ENCODE measurements at places on chromosomes 7 and 10.

DNA sequence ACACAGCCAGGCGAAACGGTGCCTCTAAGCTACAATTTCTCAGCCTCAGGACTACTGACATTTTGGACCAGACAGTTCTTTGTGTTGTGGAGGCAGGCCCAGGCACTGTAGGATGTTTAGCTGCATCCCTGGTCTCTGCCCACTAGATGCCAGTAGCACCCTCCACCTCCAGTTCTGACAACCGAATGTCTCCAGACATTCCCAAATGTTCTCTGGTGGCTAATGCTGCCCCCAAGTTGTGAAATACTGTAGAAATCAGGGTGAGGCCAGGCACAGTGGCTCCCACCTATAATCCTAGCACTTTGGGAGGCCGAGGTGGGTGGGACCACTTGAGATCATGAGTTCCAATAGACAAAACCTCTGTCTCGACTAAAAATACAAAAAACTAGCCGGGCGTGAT lies 18.2 kb downstream of the HNRNPF start:
- no peak for DNase-seq

- no peak for DNase-seq
These were observed 6.6 kb upstream of the KCP start for GRCh38 chr7:128917122-128917521.

GRCh38 chr10:43700306-43700705 lies 51.6 kb upstream of the ZNF32 start:
- no peak for DNase-seq

GRCh38 chr7:28685644-28686417 lies 272.3 kb downstream of the TRIL start:
- DNase-seq, result no peak

DNA sequence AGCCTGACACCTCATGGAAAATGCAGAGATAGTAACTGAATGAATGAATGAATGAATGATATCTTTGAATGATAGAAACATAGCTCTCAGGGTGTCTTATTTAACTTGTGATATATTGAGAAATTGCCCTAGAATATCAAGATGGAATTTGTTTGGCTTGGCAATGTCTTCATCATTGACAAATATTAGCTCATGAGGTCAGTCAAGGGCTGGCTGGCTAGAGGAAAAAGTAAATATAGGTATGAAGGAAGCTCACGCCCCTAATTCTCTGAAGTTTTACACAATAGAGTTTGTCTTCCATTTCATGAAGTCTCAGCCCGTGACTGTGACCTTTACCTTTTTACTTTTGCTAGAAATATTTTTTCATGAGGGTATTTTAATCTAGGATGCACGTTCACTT lies 305.2 kb downstream of the ADARB2 start:
- no peak for DNase-seq

DNA sequence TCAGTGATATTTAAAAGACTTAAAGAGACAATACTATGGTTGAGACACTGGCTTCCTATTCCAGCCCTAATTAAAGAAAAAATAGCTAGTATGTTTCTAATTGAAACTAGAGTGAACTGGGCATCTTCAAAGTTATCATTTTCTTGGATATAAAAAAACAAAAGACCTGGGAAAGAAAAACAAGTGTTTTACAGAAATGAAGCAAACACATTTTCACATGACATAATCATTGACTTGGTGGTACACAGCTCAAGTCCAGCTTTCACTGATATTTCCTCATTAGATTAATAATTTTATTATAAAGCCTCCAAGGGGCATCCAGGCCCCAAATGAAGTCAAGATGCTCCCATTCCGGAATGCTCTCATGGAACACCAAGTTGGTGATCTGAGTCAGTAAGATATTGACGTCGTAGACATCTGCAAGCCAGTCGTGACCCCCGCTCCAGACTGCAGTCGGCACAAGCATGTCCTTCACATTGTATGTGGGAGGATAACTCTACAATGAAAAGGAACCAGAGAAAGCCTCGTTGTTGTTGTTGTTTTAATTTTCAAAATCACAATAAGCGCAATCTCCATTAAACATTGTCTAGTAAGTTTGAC lies 7.5 kb upstream of the CH25H start:
- DNase-seq, result no peak

GRCh38 chr7:244974-245373 lies 45.0 kb upstream of the FOXL3 start:
- no peak for DNase-seq

DNA sequence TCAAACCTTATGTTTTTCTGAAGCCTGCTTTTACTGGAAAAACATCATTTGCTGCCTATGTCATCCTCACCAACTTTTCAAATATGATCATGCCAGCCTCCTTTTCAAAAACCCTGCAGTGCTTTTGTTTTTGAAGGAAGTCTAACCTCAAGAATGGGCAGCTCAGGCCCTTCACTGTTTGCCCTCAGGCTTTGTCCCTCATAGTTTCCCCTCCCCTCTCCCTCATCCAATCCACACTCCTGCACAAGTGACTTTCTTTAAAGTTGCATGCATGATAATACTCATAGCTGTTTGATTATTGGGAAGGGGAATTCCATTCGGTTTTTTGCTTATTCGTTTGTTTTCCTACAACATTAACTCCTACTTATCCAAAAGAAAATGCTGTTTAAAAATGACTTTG lies 219.4 kb downstream of the SEMA3E start:
- no peak for DNase-seq

GRCh38 chr7:94182721-94183120 lies 178.6 kb upstream of the BET1 start:
- no peak for DNase-seq

DNA sequence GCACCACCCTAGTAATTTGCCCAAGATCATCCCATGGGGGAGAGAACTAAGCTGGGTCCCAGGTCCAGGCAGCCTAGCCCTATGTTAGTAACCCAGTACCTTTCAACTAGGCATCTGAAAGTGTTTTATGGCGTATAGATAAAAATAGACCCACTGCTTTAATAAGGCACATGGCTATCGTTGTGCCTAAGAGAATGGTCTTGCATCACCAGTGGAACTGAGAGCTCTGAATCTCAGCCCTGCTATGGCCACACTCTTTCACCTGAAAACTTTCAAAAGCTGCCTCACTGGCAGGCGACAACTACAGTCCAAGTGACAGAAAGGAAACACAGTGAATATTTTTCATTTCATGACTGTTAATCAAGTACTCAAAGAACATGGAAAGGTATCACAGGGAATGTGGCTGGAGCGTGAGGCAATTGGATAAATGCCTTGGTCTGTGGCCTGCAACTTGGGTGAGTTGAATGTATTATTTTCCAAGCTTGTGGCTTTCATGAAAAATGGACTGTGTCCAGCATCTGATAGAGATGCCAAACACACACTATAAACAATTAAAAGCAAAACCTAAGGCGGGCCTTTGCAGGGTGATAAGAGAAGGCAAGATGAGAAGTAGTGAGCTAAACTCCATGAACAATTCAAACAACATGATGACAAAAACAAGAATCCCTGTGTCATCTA lies 18.0 kb upstream of the SFMBT2 start:
- DNase-seq, result no peak

GRCh38 chr10:100291356-100291755 lies 4.9 kb upstream of the BLOC1S2 start:
- no peak for DNase-seq

DNA sequence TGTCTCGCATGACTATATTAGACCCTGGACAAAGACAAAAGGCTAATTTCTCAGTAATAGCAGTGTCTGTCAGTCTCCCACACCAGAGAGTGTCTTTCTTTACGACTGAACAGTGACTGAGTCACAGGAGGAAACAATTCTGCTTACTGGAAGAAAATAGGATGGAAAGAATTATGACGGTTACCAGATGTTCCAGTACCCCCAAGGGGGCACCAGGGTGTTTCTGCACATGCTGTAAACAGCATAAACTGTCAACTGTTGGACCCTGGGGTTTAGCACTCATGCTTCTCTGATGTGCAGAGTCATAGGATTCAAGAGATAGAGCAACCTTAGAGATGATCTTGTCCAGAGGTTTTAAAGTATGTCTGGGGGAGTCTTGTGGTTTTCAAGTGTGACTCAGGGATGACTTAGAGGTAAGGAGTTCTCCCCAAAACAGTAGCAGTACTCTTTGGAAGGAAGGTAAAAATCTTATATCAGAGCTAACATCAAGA lies 291.7 kb downstream of the THSD7A start:
- no peak for DNase-seq
